ENCODE measurements at places on chromosomes 11 and 22. TPM values are rescaled to one million over a fixed set of nuclear protein-coding genes. Genes with fewer than 3 reads are reported as not detected.

DNA sequence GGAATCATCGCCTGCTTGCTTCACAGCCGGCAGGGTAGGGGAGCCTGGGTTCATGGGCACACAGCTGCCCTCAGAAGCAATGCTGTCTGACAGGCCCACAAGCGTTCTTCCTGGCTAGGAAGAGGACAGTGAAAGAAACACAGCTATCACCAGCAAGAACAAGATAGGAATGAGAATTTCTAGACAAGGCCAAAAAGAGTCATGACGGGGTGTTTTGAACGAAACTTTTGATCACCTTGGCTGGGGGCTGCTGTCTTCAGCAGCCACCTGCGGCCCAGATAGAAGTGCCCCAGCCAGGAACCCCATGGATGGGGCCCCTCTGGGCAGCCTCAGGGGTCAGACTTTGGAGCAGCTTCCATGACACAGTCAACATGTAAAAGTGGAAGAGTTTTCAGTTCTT is 41.8 kb downstream of the GAB4 start:
- DNase-seq: no peak

DNA sequence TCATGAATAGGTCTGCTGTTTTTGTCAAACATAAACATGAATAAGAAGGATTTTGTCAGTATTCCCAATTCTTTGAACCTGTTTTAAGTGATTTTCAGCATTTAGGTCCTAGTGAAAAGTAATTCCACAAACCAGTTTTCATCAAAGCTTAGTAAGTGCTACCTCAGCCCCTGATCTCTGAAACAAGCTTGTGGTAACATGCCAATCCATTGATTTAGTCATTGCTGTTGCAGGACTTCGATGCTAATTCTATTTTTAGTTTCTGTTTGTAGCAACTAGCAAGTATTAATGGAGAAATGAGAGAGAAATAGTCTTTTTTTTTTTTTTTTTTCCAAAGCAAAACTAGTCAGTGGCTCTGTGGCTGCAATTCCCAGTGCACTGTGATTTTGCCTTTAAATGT is 91.4 kb downstream of the JRKL start:
- peak; percentile 28 for DNase-seq

TREH gene
- not detected for polyA plus RNA-seq

DNA sequence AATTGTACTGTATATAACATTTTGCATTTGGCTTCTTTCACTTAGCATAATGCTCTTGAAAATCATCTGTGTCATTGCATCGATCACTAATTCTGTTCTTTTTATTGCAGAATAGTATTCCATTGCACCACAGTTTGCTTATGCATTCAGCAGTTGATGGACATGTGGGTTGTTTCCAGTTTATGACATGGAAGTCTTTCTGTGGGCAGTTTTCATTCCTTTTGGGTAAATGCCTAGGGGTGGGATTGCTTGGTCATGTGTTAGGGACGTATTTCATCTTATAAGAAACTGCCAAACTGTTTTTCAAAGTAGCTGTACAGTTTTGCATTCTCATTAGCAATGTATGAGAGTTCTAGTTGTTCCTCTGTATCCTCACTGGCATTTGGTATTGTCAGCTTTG is 127.0 kb downstream of the HIPK3 start:
- no peak for DNase-seq

POU2AF3 gene
- not detected for polyA plus RNA-seq

GRCh38 chr11:18005376-18006129 is 7.3 kb downstream of the SERGEF start:
- DNase-seq: no peak

PAAF1 gene
- 13.9 TPM for polyA plus RNA-seq

CYTH4 gene
- polyA plus RNA-seq: 0.48 TPM

DNA sequence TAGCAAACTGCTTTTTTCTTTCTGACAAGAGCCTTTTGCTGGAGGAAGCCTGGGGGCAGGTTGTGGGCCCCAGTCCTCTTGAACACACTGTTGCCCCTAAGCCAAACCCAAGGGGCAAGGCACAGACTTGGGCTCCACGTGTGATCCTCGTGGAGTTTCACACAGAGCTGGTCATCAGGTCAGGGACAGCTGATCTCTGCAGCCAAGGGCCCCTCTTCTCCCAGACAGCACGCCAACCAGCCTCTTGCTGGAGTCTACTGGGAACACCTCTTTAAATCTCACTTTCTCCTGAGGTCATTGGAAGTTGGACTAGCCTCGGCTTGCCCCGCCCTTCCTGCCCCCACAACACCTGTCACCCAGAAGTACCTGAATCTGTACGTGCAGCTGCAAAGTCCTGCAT is 39.8 kb downstream of the C11orf58 start:
- no peak for DNase-seq

DNA sequence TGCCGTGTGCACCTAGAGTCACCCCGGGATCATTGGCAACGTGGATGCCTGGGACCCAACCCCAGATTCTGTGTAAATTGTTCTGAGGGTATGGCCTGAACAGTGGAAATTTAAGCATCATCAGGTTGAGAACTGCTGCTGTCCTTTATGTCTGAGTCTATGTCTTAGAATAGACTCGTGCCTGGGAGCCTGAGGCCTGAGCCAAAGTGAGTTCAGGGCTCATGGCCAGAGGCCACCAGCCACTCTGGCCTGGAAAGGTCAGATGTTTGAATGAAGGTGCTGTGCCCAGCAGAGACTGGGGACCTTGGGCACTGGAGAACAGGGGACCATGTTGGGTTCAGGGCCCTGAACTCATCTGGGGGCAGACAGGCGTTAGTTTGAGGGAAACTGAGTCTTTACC is 91.1 kb downstream of the MYO18B start:
- DNase-seq: no peak

DNA sequence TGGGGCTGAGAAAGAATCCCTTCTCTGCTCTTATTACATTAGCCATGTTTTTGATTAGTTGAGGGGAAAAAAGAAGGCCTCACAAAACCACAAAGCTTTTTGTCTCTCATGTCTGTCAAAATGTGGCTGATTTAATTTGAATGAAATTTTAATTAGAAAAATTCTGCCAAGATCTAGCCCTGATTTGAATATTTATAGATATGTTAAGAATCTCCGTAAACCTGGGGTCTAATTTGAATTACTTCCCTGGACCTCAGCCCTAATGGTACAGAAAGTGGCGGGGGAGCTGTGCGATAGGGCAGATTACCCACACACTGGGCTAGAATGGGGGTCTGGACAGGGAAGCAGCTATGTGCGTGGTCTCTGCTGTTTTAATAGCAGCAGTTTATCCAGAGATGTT is 141.3 kb upstream of the TTC12 start:
- no peak for DNase-seq

- DNase-seq: no peak
Measured at GRCh38 chr11:67539550-67539949, 16.3 kb upstream of the CABP2 start.

DNA sequence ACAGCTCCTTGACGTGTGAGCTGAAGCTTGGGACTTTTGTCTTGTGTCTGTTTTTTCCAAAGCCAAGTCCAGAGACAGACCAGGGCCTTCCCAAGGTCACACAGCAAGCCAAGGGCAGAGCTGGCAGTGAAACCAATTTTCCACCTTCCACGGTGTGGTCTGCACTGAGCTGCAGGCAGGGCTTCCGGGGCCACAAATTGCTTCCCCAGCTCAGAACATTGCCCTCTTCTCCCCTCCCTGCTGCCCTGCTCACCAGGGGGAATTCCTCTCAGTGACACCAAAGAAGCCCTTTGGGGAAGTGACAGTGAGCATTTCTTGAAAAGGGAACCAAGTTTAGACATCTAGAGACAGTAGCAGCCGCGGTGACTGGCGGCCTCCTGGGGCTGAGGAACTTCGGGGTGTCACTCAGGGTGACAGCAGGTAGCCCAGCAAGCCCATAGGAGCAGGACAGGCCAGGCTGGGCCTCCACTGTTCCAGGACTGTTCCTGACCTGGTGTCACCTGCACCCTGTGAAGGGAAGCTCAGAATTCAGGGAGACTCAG is 9.2 kb downstream of the FXYD2 start:
- DNase-seq: no peak

DNA sequence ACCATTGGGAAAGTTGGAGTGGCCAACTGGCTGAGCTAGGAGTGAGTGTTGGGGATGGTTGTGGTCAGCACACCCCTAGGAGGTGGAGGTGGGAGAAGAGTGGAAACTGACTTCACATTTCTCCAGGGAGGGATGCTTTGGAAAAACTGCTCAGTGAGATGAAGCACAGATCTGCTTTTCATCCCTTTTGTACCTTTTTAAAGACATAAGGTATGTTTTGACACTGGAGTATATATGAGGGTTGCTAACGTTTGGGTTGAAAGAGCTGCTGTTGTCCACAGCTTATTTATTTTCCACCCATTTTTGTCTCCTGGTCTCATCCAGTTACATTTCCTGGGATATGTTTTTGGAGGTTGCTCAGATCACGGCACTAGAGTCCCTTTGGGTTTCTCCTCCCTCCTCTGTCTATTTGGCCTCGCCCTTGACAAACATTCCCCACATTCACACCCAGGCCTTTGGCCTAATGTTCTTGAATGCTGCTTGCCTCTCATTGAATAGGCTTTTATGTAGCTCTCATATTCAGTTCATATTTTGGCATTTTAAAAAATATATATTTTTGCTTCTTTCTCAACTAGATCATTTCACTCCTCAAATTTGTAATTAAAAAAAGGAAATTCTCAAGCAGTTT is 8.3 kb downstream of the SREBF2 start:
- no peak for DNase-seq
